ENCODE measurements at places on chromosomes 13 and 19.

GRCh38 chr19:41911889-41912731 is 16.1 kb downstream of the ERFL start:
- DNase-seq = no peak

DNA sequence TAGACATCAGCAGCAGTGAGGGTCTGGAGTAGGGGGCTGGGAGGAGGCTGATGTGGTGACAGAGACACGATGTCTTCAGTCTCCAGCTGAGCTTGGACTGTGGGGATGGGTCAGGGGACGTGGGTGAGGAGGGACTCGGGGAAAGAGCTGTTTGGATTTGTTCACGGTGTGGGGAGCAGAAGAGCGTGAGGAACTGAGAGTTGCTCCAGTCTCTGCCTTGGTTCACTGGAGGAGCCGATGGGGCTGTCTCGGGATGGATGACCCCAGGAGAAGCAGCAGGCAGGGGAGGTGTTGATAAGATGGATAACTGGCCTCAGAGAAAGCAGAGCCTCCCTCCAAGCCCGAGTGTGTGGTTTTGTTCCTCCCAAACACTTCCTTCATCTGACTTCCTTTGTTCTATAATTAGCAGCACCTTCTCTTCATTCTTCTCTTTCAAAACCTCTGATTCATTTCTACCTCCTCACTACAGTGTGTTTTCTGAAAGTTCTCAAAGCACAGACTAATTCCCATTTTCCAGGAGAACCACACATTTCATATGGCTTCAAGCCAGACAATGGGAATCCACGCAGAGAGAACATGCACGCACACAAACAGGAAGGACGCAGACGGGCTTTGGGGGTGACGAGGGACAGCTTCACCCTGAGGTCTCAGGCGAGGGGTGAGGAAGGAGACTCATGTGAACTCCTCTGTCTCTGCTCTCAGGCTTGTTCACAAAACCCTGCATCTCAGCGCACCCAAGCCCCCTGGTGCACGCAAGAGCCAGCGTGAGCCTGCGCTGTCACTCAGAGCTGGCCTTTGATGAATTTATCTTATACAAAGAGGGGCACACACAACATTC is 18.6 kb downstream of the LAIR2 start:
- no peak for DNase-seq

DNA sequence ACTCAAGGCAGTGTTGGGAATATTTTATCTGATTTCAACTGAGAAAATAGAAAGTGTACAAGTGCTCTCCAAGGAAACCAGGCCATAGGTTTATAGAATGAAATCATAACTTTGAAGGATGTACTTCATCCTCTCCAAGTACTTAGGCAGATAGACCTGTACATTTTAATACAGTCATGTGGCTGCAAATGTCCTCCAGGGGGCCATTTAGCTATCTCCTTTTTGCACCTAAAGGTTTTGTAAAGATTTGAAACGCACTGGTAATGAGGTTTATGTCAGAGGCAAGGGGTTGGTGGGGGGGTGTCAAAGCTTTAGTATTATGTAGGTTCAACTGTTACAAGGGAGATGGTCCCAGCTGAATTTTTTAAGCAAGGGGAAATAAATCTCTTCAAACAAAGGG is 364.4 kb downstream of the DCT start:
- DNase-seq = no peak

- no peak for DNase-seq
Measured at GRCh38 chr19:53865918-53866864, 1.5 kb upstream of the MYADM start.

DNA sequence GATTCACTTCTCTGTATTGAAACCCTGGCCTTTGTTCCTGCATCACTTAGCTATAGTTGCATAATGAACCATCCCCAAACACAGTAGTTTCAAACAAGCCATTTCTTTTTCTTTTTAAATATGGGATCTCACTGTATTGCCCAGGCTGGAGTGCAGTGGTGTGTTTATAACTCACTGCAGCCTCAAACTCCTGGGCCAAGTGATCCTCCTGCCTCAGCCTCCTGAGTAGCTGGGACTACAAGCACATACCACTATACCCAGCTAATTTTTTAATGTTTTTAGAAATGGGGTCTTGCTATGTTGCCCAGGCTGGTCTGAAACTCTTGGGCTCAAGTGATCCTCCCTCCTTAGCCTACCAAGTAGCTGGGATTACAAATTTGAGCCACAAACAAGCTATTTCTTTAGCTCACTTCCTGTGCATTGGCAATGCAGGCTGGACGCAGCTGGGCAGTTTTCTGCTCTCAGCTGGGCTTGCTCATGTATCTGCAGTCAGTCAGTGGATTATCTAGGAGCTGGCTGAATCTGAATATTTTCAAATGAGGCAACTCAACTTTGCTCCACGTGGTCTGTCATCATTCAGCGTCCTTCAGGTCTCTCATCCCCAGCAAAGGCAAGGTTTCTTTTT is 49.5 kb upstream of the SIN3B start:
- no peak for DNase-seq

DNA sequence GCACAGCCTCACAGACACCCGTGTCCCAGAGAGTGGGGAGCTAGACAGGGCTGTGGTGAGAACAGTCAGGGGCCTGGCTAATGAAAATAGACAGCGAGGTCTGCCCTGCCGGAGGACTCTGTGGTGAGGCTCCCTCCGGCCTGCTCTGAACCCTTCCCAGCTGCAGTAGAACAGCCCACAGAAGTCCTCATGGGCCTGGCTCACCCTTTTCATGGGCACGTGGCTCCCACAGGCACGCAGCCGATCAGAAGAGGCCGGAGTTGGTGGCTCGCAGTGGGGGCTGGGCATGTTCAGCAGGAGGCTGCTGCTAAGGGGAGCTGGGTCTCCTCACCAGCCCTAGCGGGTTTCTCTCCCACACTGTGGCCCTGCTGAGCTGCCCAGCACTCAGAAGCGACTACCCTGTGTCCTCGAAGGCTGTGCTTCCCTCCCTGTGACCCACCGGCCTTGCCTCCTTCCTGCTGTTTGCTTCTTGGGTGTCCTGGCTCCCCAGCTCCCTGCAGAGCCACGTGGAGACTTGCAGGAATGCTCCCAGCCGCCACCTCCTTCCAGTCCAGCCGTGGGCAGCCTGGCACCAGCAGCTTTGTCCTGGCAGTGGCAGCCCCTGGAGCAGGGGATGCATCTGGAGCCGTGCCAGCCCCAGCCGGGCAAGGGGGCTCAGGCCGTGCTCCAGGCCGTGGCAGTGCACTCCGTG is 138.7 kb downstream of the KDM4B start:
- no peak for DNase-seq

DNA sequence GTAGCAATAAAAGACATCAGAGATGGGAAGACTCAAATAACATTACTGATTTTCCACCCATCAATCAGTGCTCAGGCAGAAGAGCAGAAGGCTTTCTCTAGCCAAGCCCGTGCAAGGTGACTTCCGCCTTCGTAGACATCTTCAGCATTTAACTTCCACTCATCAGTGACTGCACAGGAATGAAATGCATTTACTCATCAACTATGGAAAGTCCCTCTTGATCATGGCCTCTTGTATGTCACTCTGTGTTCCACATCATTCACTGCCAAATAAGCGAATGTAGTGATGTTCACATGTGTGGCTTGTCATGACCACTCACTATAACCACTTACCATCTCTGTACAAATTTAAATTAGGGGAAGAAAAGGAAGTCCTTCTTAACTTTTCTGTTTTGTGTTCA is 49.4 kb downstream of the SACS start:
- no peak for DNase-seq

- DNase-seq = no peak
Measured at GRCh38 chr13:98065468-98065867, 77.4 kb upstream of the FARP1 start.

GRCh38 chr13:93407551-93407950 is 180.9 kb downstream of the GPC6 start:
- DNase-seq = no peak

- no peak for DNase-seq
Measured at GRCh38 chr13:110042253-110042950, 256.0 kb upstream of the IRS2 start.

GRCh38 chr13:96161141-96161540 is 71.2 kb downstream of the HS6ST3 start:
- DNase-seq = no peak

DNA sequence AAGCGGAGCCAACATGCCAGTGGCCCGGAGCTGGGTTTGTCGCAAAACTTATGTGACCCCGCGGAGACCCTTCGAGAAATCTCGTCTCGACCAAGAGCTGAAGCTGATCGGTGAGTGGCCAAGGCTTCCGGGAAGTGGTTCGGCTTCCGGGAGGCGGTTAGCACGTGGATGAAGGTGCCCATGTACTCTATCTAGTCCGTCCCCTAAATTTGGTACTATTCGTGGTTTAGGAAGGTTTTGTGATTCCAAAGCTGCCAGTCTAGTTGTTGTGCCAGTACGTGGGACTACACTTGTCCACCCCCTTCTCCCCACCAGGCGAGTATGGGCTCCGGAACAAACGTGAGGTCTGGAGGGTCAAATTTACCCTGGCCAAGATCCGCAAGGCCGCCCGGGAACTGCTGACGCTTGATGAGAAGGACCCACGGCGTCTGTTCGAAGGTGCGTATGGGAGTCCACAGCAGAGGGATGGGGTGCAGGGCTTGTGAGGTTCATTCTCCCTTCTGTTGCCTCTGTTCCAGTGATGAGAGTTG is 579 bp downstream of the RPS9 start:
- DNase-seq = no peak

- DNase-seq = no peak
Measured at GRCh38 chr13:37417060-37417441, 181.5 kb downstream of the POSTN start.

DNA sequence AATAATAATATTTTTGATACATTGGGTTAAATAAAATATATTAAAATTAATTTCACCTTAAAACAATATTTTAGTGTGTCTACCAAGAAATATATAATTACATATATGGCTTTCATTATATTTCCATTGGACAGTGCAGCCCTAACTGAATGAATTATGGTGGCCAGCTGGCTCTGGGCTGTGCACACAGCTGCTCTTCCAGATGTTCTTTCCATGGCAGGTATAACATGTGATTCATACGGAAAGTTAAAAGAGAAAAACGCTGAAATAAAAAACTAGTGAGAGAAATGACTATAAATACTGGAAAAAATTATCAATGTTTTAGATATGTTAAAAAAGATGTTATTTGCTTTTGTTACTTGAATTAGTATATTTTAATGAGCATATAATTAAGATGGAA is 216.3 kb downstream of the RGCC start:
- DNase-seq = no peak

DNA sequence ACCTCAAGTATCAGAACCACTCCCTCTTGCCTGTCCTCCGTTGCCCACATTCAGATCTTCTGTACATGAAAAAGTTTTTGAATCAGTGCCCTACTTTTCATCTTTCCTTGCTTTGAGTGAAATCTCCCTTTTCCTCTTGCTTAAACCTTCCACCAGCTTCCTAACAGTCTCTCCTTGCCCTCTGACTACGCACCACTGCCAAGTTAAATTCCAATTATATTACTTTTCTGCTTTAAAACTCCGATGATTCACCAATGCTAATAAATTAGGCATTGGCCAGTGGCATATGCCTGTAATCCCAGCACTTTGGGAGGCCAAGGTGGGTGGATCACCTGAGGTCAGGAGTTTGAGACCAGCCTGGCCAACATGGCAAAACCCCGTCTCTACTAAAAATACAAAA is 30.7 kb upstream of the RFXAP start:
- no peak for DNase-seq

GRCh38 chr13:58994777-58995176 is 1169.0 kb downstream of the DIAPH3 start:
- no peak for DNase-seq

- no peak for DNase-seq
Measured at GRCh38 chr13:75329723-75330122, 152.2 kb downstream of the TBC1D4 start.

DNA sequence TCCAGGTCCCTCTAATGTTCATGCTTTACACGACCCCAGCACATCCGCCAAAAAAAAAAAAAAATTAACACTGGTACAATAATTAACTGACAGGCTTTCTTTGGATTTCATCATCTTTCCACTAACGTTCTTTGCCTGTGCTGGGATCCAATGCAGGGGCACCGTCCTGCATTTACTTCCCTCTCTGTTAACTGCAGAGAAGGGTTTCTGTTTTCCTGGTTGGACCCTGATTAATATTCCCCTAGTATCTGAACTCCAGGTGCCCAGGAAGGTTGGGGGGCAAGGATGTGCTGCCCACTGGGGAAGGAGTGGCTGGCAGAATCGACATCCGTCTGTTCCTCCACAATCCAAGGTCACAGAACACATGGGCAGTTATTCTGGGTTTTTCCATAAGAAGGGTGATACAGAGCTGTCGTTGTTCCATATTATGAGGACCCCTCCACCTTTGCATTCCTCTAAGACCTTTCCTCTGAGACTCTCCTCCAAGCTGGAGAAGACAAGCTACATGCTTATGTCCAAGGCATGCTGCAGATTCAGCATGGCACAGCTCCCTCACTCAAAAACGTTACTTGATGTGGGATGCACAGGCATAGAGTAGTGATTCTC is 4.5 kb upstream of the LAIR1 start:
- DNase-seq = no peak

DNA sequence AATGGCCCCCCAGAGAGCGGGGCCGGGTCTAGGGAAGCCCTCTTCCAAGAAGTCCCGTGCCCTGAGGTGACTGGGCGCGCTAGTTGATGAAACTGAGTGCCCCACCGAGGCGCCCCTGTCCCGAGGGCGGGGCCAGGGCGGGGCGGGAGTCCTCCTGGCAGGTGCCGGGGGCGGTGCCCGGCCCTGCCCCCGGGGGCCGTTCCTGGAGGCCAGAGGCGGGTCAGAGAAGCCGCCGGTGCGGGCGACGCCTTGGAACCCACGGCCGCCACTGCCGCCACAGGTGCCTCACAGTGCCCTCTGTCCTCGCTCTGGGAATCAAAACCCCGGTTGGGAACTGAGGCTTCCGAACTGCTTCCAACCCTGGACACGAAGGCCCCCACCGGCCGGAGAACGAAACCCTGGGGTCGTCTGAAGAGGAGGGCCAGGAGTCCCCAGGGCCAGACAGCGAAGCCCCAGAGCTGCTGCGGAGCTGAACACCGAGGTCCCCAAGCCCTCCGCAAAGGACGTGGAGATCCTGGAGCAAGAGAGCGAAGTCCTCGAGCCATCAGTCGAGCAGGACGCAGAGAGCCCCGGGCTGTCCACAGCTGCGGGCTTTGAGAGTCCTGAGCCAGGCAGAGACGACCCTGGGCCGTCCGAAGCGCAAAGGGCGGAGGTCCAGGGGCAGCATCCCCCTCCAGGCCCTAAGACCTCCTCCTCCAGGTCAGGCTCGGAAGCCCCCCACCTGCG is at the start of gene MISP3:
Gene MISP3, plus strand, starts transcription at position 252 of the 726 bp plus-strand sequence. CDS start 524 bp downstream, outside the sequence.
- DNase-seq = no peak

DNA sequence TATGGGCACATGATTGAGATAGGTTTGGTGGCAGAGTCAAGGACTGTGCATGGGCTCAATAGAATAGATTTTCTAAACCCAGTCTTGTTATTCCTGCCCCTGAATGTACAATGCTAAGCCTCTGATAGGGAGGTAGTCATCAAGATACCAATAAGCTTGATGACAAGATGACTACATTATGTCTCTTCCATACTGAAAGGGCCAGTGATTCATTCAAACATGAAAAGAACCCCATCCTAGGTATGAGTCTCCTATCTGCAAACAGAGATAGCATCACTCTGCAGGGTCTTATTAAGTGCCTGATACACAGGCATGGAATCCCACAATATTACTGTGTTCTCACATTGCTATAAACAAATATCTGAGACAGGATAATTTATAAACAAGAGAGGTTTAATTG is 40.3 kb upstream of the UFM1 start:
- DNase-seq = no peak
